ENCODE measurements at places on chromosomes 16 and 17. TPM values are rescaled to one million over a fixed set of nuclear protein-coding genes. Genes with fewer than 3 reads are reported as not detected.

Gene MAPK7
- polyA plus RNA-seq: 22.4 TPM

GRCh38 chr17:680529-680928, 34.1 kb downstream of the VPS53 start:
- DNase-seq: no peak

Gene TMEM256
- polyA plus RNA-seq: 55.6 TPM

Gene SLC47A1
- polyA plus RNA-seq: 1.8 TPM

DNA sequence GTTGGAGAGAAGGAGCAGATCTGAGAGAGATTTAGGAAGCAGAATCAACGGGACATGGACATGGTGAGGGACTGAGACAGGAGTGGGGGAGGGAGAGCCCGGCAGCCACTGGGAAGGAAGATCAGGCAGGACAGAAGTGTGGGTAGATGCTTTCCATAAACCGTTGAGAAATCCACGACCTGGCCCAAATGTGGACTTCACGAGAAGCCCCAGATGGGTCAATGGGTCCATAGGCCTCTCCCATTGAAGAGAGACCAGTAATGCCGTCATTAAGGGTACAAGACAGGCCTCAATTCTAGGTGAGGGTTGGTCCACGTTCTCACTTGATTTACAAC, 530 bp upstream of the CCL22 start:
- DNase-seq: no peak

Measured in forelimb muscle (tissue), 1 donor.